Stimulated activated CD4-positive, alpha-beta T cell treated with anti-CD3 and anti-CD28 coated beads, TNF-alpha, amount 100 ng/mL, for 1 hour (primary cell): ENCODE measurements at places on chromosomes 11 and 22.

GRCh38 chr11:102924851-102925380 is 30.6 kb downstream of the MMP13 start:
- DNase-seq = no peak

DNA sequence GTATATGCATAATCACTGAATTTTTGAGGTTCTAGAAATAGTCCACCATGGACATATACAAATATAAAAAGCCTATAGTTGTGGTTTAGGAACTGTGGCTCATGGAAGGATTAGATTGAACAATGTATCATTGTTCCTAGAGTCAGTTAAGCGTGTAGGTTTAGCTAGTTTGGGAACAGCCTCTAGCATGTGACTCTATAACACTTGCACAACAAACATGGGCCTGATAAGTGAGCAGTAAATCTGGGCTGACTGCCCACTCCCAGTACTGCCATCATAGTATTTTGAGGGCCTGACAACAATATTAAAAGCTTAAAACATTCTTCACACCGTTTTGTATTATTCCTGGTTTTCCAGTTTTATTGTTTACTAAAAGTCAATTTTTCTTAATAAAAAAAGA is 47.0 kb downstream of the YAP1 start:
- no peak for DNase-seq

DNA sequence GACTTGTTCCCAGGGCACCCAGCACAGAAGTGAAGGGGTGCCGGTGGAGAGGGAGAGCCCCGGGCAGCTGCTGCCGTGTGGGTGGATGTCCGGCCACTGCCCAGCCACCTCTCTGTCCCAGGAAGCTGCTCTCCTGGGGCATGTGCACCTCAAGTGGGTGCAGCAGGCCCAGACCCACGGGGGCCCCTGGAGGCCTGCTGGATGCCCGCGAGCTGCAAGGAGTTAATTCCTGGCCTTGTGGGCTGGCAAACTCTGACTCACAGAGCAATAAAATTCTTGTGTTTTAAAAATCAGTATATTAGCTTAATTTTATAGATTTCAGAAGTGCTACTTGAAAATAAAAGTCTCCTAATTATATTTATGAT is 37.4 kb upstream of the KCNQ1OT1 start:
- no peak for DNase-seq

- DNase-seq = no peak
Measured at GRCh38 chr11:76742902-76743301, 40.3 kb upstream of the TSKU start.

GRCh38 chr11:45366619-45367190 is 80.6 kb upstream of the SYT13 start:
- no peak for DNase-seq

DNA sequence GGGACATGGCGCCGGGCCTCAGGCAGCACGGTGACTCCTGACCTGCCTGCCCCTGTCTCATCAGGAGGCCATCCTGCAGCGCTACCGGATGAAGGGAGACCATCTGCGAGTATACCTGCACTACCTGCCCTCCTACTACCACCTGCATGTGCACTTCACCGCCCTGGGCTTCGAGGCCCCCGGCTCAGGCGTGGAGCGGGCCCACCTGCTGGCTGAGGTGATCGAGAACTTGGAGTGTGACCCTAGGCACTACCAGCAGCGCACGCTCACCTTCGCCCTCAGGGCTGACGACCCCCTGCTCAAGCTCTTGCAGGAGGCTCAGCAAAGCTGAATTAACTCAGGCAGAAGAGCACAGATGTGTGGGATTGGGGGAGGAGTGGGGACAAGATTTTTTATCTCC is 10.2 kb upstream of the ST3GAL4 start:
- no peak for DNase-seq

DNA sequence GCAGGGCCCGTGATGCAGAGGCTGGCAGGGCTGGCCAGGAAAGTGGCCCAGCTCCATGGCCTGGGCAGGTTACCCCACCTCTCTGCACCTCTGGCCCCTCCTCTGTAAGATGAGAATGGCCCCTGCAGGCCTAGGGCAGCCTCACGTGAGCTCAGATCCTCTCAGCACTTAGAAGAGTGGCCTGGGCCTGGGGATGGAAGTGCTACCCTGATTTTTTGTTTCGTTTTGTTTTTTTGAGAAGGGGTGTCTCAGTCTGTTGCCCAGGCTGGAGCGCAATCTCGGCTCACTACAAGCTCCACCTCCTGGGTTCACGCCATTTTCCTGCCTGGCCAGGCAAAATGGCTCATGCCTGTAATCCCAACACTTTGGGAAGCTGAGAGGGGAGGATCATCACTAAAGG is 982 bp downstream of the APOBEC3H start:
- DNase-seq = no peak

- DNase-seq = no peak
Measured at GRCh38 chr22:40178417-40179409, 988 bp downstream of the TNRC6B start.

- DNase-seq = no peak
Measured at GRCh38 chr11:36041988-36042611, 98.2 kb downstream of the LDLRAD3 start.

- no peak for DNase-seq
Measured at GRCh38 chr22:50535113-50535512, 5.3 kb upstream of the TYMP start.

GRCh38 chr22:25786165-25786564 is 44.2 kb downstream of the MYO18B start:
- DNase-seq = no peak

GRCh38 chr11:2389377-2390026 is 11.0 kb upstream of the TSSC4 start:
- DNase-seq = no peak

DNA sequence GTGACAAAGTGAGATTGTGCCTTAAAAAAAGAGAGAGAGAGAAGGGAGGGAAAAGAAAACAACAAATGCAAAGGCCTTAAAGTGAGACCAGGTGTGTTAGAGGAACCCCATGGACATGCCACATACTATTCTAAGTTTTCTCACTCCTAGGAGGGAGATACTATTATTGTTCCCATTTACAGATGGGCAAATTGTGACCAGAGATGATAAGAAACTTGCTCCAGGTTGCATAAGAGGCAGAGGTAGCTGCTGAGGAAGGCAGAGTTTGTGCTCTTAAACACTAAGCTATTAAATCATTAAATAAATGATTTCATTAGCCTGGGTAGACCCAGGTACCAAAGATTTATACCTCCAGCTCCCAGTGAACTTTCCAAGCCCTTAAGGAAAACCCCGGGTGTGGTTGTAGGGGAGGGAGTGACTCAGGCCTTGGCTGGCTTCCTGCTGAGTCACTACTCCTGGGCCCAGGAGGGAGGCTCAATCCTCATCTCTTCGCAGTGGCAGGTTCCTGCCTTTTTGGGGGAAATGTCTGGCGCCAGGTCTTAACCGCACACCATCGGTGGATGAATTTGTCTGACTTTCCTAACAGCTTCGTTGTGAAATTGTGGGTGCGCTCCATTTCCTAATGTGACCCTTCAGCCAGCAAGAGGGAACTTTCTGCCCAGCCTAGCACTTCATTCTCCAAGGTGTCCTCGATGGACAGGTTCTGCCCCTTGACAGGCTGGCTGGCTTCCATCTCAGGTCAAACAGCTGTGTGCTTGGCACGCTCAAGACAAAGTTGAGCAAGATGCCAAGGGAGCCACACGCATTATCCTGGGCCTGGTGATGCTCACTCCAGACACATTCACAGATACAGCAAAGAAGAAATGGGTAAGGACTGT is 33.4 kb upstream of the PTPRJ start:
- DNase-seq = no peak

DNA sequence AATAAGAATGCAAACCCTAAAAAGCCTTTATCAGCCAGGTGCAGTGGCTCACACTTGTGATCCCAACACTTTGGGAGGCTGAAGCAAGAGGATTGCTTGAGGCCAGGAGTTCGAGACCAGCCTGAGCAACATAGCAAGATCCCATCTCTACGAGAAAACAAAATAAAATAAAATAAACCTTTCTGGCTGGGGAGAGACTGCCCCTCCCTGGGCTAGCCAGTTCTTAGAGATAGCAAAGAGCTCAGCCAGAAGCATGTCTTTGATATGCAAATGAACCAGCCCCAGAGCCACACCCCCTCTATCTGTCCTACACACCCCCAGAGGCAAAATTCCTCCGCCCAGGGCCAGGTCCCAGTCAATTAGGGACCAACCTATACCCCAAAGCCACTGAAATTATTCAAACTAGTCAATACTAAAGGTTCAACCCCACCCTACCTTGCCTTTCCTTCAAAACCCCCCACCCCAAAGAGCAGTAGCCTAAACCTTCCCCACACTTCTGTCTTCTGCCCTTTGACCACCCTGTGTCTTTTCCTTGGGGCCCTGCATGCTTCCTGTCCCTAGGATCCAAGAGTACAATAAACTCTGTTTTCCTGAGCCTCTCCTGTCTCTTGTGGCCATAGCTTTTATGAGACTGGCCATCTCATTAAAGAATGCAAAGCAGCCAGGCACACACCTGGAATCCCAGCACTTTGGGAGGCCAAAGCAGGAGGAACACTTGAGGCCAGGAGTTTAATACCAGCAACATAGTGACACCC is 37.3 kb upstream of the CXCR5 start:
- no peak for DNase-seq

- no peak for DNase-seq
Measured at GRCh38 chr11:75554258-75555022, 7.6 kb upstream of the SERPINH1 start.

- DNase-seq = no peak
Measured at GRCh38 chr22:30841273-30841672, 127.3 kb downstream of the MORC2 start.

- DNase-seq = no peak
Measured at GRCh38 chr11:44761551-44761961, 34.8 kb downstream of the TSPAN18 start.

DNA sequence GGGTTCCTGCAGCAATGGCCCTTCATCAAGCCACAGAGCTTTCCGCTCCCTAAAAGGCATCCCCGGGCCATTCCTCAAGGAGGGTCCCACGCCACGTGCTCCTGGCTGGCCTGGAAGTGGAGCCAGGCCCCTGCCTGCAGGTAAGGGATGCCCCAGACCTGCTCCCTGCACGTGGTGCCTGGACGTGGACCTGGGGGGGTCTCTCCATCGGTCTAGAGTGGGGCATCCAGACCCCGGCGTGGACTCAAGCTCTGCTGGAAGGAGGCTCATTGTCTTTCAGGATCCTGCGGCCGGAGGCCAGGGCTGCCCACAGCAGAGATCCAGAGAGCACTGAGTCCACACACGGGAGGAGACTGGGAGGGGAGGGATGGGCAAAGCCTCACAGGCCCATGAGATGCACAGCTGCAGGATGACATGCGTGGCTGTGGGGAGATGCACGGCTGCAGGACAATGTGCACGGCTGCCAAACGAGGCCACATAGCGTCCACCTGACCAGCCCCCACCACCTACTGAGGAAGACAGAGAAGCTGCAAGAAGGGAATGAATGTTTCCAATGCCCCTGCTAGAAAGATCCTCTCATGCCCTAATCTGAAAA is 236.7 kb downstream of the BRD1 start:
- DNase-seq = no peak

- no peak for DNase-seq
Measured at GRCh38 chr11:75858042-75858441, 43.0 kb downstream of the UVRAG start.
